ENCODE measurements at places on chromosomes 6 and 20. TPM values are rescaled to one million over a fixed set of nuclear protein-coding genes. Genes with fewer than 3 reads are reported as not detected.

GRCh38 chr6:83883240-83883639 is 23.8 kb downstream of the CYB5R4 start:
- no peak for DNase-seq

DNA sequence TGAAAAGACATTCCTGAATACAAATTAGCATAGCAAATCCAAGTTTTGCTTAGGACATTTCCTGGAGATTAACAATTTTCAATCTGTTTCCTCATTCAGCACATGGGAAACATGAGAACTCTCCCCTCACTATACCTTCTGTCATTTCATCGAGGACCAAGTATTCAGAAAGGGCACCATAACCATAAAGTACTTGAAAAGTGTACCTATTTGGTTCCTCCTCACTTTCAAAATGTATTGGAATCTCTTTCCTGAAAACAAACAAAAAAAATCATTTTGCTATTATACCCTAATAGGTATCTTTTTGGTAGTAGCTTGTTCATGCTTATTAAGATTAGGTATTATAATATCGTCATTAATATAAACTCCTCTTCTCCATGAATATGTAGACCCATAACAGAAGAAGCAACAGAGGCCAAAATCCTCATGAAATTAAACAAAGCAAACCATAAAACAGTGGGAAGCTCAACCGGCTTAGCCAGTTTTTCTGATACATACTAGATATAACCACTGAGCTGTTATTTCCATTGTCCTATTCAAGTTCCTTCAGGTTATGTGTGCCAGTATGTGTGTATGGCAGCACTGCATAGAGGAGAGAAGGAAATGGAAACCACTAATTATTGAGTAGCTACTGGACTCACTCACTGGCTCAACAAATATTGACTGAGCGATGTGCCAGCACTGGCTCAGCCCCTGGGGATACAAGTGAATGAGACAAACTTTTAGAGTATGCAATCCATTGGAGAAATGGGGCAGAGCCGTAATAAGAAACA is 274.0 kb downstream of the MAFB start:
- no peak for DNase-seq

GRCh38 chr6:144993870-144994269 is 708.7 kb downstream of the UTRN start:
- no peak for DNase-seq

- no peak for DNase-seq
Observed at GRCh38 chr6:132354517-132355167, 46.6 kb downstream of the MOXD1 start.

- DNase-seq, result no peak
Observed at GRCh38 chr6:111779660-111780059, 93.6 kb downstream of the FYN start.

GRCh38 chr20:9609887-9610502 is 95.6 kb downstream of the LAMP5 start:
- peak; percentile 27 for DNase-seq

- DNase-seq, result no peak
Observed at GRCh38 chr6:118400582-118400981, 147.5 kb upstream of the PLN start.

GRCh38 chr20:36824142-36824940 is 50.8 kb upstream of the DSN1 start:
- DNase-seq, result no peak

DNA sequence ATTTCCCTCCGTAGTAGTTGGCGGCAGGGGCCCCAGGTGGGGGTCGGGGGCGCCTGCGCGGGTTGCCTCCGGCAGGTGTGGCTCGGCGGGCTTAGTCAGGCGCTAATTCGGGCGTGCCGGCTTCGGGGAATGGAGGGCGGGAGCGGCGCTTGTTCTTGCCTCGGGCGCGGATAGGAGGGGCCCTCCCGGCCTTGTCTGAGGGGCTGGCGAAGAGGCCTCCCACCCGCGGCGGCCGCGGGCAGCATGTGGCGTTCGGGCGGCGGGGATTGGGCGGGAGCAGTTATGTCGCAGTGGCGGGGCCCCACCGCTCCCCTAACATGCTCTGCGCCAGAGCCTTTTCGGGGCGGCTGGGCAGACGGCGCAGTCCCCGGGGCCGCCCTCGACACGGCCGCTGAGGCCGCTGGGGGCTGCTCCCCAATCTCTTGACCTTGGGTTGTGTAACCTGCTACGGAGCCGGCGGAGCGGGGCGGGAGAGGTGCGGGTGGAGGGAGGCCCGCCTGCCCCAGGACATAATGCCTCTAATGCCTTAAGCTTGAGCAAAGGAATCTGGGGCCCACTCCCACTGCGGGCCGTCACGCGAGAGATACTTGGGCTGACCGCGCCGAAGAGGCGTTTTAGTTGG is 1.1 kb downstream of the AMD1 start:
- DNase-seq, result no peak

TRDN gene
- total RNA-seq, result under 0.01 TPM

- peak; percentile 42 for DNase-seq
Observed at GRCh38 chr6:166862287-166862977, 93.9 kb downstream of the RNASET2 start.

GRCh38 chr20:14859627-14860026 is 522.2 kb upstream of the FLRT3 start:
- no peak for DNase-seq

MAP7 gene
- 5.7 TPM for total RNA-seq

SKIC2 gene
- 30.2 TPM for total RNA-seq

CCM2L gene
- 2.9 TPM for total RNA-seq

NKX2-4 gene
- total RNA-seq, result not detected

DNA sequence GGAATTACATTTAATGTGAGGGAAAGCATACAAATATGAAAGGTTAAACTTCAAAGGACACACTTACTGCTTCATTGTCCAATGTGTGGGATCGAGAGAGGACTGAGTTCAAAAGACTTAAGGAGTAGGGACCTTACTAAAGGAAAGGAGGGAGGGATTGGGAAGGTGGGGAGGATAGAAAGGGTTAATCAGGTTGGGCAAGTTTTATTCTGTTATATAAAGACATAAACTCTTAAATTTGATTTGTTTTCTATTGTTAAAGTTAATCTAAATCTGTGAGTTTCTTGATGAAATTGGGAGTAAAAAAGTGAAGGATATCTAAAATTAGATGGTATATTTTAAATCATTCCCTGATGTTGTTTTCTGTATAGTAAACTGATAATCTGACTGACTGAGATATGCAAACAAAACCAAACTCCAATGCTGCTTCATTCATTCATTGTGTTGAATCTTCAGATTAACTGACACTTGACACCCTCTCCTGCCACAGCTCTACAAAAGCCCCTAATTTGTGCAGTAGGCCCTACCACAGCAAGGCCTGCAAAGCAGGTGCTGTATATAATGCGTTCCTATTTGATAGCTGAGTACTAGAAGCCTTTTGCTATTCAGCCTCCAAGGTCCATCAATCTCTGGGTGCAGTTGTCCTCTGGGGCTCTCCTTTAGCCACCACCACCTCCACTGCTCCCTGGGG is 1.3 kb upstream of the UBE2J1 start:
- no peak for DNase-seq

DNA sequence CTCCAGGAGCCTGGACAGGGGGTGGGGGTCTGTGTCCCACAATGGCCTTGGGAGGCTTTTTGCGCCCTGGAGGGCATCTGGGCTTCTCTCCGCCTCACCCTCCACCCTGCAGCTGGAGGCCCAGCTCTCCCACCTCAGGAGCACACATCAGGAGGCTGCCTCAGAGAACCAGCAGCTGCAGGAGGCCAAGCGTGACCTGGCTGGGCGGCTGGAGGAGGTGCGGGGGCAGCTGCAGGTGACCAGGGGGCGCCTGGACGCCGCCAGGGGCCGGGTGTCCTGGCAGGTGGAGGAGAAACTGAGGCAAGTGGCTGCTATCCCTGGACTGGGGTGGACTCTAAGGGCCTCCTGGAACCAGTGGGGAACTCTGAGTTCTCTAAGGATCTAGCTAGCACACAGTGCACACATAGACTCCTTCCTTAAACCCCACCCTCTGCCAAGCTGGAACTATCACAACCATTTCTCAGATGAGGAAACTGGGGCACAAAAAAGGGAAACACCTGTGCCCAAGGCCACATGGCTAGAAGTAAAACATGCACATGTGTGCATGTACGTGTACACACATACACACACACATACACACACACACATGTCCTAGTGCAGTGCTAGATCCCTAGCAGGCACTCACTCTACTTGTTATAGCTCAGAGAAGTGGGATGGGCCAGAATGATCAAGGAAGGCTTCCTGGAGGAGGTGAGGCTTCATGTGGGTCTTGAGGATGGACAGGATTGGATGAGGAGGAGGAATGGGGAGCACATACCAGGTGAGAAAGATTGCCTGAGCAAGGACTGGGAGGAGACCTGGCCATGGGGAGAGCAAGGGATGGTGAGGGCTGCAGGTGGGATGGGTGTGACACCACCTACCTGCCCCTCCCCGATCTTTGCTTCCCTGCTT is 22.9 kb downstream of the RAB44 start:
- no peak for DNase-seq

ULBP1 gene
- total RNA-seq, result 1.6 TPM

GRCh38 chr6:127291495-127291894 is 24.8 kb downstream of the RNF146 start:
- no peak for DNase-seq

GRCh38 chr6:167552961-167553735 is 228.3 kb downstream of the TTLL2 start:
- DNase-seq, result no peak

- DNase-seq, result no peak
Observed at GRCh38 chr6:37282371-37282770, 24.4 kb upstream of the TMEM217 start.

GRCh38 chr6:11215773-11216172 is 16.7 kb downstream of the NEDD9 start:
- DNase-seq, result no peak

GRCh38 chr6:45946352-45946751 is 69.3 kb downstream of the CLIC5 start:
- no peak for DNase-seq

- no peak for DNase-seq
Observed at GRCh38 chr6:15621203-15622044, 41.4 kb downstream of the DTNBP1 start.

DNA sequence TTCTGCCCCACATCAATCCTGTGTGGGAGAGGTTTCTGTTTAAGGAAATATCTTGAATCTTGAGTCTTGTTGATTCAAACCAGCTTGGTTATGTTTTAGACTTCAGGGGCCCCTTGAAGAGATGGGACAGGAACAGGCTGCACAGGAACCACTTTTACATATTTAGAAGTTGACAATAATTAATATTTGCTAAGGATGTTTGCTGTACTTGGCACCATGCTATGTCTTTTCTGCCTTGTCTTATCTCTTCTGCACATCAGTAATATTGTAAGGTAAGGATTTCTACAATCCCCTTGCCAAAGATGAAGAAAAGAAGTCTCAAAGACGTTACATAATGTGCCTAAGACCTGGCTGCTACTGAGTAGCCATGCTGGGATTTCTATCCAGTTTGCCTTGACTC is 48.0 kb upstream of the PMEPA1 start:
- DNase-seq, result no peak

- DNase-seq, result no peak
Observed at GRCh38 chr6:73943930-73944652, 248.1 kb downstream of the CD109 start.

GRCh38 chr6:117595099-117595923 is 7.0 kb downstream of the GOPC start:
- DNase-seq, result no peak

- DNase-seq, result no peak
Observed at GRCh38 chr6:138004430-138005287, 102.6 kb downstream of the PERP start.

SIRPB1 gene
- total RNA-seq, result 0.41 TPM

- no peak for DNase-seq
Observed at GRCh38 chr20:60306551-60306950, 348.3 kb downstream of the CDH26 start.

All from frontal cortex (tissue), 4 donors.